ENCODE measurements at places on chromosomes 2 and 18.

- H3K27me3 ChIP-seq: no peaks in the 10 kb centered on the region
- peaks cover 97% of the 10 kb centered on the region for H3K36me3 ChIP-seq
- H3K4me3 ChIP-seq: no peak overlapping the region
- no peak for DNase-seq
- H3K4me1 ChIP-seq: peaks cover 53% of the 10 kb centered on the region
- peak overlapping the region; percentile 96 for H3K27ac ChIP-seq
Observed at GRCh38 chr18:23884681-23885375, 129.7 kb upstream of the TTC39C start.

GRCh38 chr2:61707984-61708852 is 145.6 kb downstream of the FAM161A start:
- no peaks in the 10 kb centered on the region for H3K36me3 ChIP-seq
- no peak overlapping the region for H3K4me3 ChIP-seq
- no peaks in the 10 kb centered on the region for H3K4me1 ChIP-seq
- DNase-seq: no peak
- no peak overlapping the region for H3K27ac ChIP-seq

DNA sequence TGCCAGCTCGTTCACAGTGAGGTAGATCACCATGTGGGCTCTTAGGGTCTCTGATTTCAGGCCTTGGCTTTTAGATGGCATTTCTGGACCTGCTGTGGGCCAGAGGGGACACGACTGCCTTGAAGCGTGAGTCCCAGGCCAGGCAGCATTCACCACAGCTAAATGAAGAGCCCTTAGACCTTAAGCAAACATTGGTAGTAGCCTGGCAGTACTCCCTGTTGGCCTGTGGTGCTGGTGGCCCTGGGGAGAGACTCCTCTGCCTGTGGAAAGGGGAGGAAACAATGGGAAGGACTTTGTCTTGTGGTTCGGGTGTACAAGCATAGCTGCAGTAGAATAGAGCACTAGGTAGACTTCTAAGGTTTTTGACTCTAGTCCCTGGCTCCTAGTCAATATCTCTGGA is 456.0 kb upstream of the DCC start:
- H3K4me1 ChIP-seq: no peaks in the 10 kb centered on the region
- H3K36me3 ChIP-seq: no peaks in the 10 kb centered on the region
- no peak for DNase-seq

- DNase-seq: no peak
- H3K27me3 ChIP-seq: peaks cover 18% of the 10 kb centered on the region
- H3K4me3 ChIP-seq: no peak overlapping the region
- H3K36me3 ChIP-seq: no peaks in the 10 kb centered on the region
Observed at GRCh38 chr2:232458661-232459418, 2.9 kb downstream of the ALPI start.

DNA sequence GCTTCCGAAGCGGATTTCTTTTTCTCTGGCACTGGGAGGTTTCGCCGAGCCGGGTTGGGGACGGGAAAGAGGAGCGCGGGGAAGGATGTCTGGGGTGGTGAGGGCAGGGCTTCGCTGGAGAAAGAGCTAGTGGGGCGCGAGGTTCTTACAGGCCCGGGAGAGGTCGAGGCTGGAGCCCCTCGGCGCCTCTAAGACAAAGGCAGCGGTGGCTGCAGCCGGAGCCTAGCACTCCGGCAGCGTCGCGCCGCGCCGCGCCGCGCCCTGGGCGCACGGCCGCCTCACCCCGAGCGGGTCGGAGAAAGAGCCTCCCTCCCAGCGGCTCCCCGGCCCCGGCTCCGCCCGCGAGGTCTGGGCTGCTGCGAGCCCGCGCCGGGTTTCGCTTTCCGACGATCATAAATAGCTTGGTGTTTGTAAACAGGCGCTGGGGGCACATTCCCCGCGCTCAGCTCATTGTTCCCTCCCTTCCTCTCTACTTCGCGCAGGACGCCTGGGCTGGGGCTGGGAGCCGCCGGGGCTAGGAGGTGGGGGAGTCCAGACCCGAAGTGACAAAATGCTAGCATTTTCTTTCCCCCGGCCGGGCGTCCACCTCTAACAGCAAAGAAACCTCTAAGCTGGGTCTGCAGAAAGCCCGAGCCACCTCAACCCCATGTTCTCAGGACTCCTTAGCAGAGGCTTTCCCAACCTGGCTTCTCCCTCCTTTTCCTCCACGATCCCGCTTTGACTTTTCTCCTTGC is 813 bp upstream of the MEIS1 start:
- H3K36me3 ChIP-seq: 0 out of 2 replicates have a peak, but pooled peaks cover 7% of the 10 kb centered on the region
- DNase-seq: no peak
- H3K4me1 ChIP-seq: no peaks in the 10 kb centered on the region
- peak overlapping the region; percentile 81 for H3K4me3 ChIP-seq

GRCh38 chr2:100666996-100667395 is 104.2 kb downstream of the PDCL3 start:
- H3K27me3 ChIP-seq: no peaks in the 10 kb centered on the region
- H3K4me3 ChIP-seq: no peak overlapping the region
- H3K4me1 ChIP-seq: no peaks in the 10 kb centered on the region
- no peak overlapping the region for H3K27ac ChIP-seq
- no peaks in the 10 kb centered on the region for H3K36me3 ChIP-seq
- no peak for DNase-seq

DNA sequence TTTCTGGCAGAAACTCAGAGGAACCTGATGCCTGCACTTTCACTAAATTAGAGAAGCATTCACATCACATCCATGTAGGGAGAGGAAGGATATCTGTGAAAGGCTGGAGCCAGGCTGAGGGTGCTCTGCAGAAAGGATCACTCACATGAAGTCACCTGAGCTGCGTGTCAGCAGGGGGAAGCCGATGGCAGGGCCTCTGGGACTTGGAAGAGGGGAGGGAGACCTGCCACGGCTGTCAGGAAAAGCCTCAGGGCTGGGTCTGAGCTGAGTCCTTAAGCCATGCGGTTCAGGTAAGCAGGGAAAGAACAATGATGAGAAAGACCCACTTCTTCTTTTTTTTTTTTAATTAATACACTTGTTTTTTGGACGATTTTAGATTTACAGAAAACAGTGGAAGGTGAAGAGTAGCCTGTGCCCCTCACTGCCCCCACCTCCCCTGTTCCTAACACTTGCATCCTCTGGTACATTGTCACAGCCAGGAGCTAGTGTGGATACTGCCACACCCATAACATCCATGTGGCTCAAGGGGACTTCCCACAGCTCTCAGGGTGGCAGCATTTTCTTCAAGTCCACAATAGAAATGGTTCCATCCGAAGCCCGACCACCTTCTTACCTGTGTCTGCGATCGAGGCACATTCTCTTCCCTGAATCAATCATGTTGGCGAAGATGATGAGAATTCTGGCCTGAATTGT is 156.5 kb upstream of the TPO start:
- H3K4me1 ChIP-seq: no peaks in the 10 kb centered on the region
- H3K4me3 ChIP-seq: no peak overlapping the region
- peaks cover 6% of the 10 kb centered on the region for H3K27me3 ChIP-seq
- H3K27ac ChIP-seq: no peak overlapping the region

DNA sequence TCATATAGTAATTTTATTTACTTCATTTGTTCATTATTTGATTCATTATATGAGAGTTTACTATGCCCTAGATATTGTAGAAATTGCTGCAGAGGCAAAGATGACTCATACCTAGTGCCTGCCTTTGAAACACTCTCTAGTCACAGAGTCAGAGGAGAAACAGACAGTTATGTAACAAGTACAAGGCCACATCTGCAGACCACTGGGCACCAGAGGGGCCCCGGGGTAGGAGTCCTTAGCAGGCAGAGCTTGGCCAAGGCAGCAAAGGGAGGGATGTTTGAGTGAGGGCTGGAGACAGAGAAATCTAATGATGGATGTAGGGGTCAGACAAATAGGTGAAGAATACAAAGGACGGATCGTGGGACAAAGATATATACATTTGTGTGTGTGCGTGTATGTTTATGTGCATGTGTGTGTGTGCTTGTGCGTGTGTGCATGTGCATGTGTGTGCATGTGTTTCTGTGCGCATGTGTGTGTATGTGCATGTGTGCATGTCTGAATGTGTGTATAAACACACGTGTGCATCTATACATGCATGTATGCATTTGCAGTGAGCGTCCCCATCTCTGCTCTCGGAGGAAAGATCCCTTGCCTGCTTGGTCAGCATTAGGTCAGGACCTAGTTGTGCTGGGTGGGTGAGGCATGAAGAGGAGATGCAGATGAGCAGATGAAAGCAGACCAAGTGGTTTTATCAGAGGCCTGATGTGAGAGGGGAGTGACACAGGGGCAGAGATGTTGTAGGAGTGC is 170.6 kb upstream of the MYT1L start:
- H3K4me3 ChIP-seq: no peak overlapping the region
- DNase-seq: no peak
- no peaks in the 10 kb centered on the region for H3K36me3 ChIP-seq
- no peaks in the 10 kb centered on the region for H3K27me3 ChIP-seq
- no peaks in the 10 kb centered on the region for H3K4me1 ChIP-seq
- H3K27ac ChIP-seq: no peak overlapping the region

DNA sequence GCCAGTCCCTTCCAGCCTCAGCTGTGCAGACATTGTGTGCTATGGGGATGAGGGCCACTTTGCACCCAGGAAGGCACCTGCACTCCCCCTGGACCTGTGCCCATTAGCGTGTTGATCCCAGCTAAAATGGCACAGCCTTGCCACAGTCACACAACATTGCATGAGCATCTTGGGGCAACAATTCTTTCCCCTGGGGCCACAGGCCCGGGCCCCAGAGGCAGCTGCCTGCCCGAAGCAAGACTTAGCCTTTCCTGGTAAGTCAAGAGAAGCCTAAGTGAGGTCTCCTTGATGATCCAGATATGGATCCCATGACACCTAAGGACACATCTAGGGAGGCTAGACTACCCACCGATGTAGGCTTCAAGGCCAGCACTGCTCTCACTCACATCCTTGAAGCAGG is 202.1 kb downstream of the BCL11A start:
- no peaks in the 10 kb centered on the region for H3K27me3 ChIP-seq
- H3K36me3 ChIP-seq: no peaks in the 10 kb centered on the region
- no peaks in the 10 kb centered on the region for H3K4me1 ChIP-seq
- no peak overlapping the region for H3K4me3 ChIP-seq
- DNase-seq: no peak

DNA sequence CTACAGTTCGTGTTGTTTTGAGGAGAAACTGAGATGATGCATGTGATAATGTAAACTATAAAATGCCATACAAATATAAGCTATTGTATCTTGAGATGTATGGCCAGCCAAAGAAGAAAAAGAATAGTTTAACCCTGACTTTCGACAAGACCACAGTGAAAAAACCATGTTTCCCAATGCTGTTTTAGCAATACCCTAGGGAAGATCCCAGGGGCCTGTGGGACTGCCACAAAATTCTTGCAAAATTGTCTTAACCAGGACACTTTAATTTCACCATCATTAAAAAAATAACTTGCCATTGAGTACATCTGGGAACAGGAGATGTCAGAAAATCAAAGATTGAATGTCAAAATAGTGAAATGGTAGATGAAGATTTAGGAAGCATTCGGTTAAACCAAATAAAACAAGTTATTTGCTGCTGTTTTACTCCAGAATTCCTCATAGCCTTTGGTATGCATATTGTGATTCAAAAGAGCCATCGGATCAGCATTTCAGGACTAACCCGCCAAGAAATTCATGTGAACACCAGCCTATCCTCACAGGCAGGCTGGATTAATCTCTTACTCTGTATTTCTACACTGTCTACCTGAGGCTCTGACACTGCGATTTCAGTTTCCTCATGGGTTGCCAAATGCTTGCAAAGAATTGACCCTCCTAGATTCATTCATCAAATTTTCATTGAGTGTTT is 49.0 kb upstream of the SP3 start:
- H3K27me3 ChIP-seq: no peaks in the 10 kb centered on the region
- no peaks in the 10 kb centered on the region for H3K36me3 ChIP-seq
- no peak for DNase-seq
- H3K4me1 ChIP-seq: no peaks in the 10 kb centered on the region
- H3K4me3 ChIP-seq: no peak overlapping the region

GRCh38 chr2:230346921-230347533 is 20.0 kb downstream of the SP140L start:
- no peak for DNase-seq
- no peak overlapping the region for H3K4me3 ChIP-seq
- H3K4me1 ChIP-seq: no peaks in the 10 kb centered on the region
- no peaks in the 10 kb centered on the region for H3K27me3 ChIP-seq
- no peak overlapping the region for H3K27ac ChIP-seq

DNA sequence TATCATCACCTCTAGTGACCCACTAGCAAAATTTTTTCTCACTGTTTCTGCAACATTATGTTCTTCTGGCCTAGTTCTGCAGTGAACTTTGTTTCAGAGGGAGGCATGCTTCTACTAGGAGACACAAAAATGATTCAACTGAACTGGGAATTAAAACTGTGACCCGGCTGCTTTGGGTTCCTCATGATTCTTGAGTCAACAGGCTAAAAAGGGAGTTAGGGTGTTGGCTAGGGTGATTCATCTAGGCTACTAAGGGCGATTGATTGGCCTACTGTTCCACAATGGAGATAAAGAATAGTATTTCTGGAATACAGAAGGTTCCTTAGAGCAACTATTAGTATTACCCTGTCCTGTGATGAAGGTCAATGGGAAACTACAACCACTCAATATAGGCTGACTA is 179.5 kb downstream of the PPP1R1C start:
- no peaks in the 10 kb centered on the region for H3K27me3 ChIP-seq
- no peaks in the 10 kb centered on the region for H3K4me1 ChIP-seq
- H3K36me3 ChIP-seq: no peaks in the 10 kb centered on the region
- H3K27ac ChIP-seq: no peak overlapping the region

DNA sequence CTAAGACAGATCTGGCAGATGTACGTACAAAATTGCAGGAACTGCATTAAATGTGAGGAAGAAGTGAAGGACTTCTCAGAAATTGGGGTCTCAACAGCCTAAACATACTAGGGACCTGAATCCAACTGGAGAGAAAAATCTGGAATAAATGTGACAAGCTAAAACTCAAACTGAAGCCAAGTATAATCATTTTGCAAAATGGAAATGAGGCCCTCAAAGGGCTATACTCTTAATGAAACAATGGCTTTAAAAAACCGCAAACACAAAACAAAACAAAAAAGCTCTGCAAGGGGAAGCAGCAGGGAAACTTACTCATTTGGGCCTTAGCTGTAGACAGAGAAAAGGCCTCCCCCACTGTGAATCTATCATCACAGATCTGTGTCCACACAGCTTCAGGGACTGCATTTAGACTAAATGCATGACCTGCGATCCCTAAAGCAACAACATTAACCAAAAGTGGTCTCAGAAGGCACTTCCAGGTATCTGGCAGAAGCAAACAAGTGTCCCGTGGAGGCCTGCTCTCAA is 63.2 kb downstream of the CCBE1 start:
- H3K4me1 ChIP-seq: peaks cover 2% of the 10 kb centered on the region
- DNase-seq: no peak
- no peaks in the 10 kb centered on the region for H3K36me3 ChIP-seq
- H3K4me3 ChIP-seq: no peak overlapping the region

- DNase-seq: no peak
- H3K27ac ChIP-seq: peak overlapping the region; percentile 24
- peaks cover 33% of the 10 kb centered on the region for H3K4me1 ChIP-seq
- H3K4me3 ChIP-seq: no peak overlapping the region
Observed at GRCh38 chr2:216491793-216492596, 6.6 kb upstream of the RPL37A start.

DNA sequence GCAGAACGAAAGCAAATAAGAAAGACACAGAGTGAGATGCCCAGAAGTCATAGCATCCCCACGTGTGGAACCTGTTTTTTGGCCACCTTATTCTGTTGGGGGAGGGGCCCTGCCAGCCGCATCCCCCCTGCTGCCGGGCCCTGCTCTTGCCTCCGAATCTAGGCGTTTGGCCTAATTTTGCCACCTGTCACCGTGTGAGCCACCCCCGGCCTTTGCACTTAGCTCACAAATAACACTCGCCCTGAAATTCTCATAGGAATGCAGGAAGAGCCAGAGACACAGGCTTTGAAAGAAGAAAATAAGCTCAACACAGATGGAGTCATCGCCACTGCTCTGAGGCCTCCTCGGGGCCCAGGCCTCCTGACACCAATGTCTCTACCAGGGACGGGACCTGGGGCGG is 522.6 kb upstream of the SALL3 start:
- H3K4me1 ChIP-seq: no peaks in the 10 kb centered on the region
- no peaks in the 10 kb centered on the region for H3K27me3 ChIP-seq
- no peak overlapping the region for H3K4me3 ChIP-seq
- no peak overlapping the region for H3K27ac ChIP-seq
- no peak for DNase-seq
- H3K36me3 ChIP-seq: no peaks in the 10 kb centered on the region

Measured in RWPE2 (cell line).